Renal cortical epithelial cell (primary cell): ENCODE measurements at places on chromosomes 6 and 20.

DNA sequence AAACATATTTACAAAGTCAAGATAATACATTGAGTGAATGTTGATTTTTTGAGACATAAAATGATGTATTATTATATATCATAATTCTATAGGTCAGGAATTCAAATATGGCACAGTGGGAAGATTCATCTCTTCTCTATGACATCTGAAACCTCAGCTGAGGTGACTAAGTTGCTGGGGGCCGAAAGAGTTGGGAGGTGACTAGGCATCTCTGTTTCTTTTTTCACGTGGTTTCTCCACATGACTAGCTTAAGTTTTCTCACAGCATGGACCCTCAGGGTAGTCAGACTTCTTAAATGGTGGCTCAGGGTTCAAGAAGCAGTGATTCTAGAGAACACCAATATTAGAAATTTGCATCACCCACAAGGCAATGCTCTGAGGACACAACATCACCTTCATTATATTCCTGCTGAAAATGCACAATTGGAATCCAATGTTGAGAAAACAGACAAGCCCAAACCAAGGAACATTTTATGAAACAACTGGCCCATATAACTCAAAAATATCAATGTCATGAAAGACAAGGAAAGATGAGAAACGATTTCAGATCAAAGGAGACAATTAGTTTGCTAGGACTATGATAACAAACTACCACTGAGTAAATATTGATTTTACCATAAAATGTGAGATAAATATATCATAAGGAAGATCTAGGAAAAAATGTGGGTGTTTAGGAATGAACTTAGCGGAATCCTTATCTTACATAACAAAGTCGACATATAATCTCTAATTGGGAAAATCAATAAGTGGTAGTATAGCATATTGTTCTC lies 273.3 kb upstream of the IRAK1BP1 start:
- no peak for DNase-seq

- DNase-seq, result no peak
These were observed at the start of gene NOTCH4 for GRCh38 chr6:32223258-32224235. TSS of gene NOTCH4 (minus strand) at chr6:32224067. CDS start at chr6:32223928, 139 bp downstream.

DNA sequence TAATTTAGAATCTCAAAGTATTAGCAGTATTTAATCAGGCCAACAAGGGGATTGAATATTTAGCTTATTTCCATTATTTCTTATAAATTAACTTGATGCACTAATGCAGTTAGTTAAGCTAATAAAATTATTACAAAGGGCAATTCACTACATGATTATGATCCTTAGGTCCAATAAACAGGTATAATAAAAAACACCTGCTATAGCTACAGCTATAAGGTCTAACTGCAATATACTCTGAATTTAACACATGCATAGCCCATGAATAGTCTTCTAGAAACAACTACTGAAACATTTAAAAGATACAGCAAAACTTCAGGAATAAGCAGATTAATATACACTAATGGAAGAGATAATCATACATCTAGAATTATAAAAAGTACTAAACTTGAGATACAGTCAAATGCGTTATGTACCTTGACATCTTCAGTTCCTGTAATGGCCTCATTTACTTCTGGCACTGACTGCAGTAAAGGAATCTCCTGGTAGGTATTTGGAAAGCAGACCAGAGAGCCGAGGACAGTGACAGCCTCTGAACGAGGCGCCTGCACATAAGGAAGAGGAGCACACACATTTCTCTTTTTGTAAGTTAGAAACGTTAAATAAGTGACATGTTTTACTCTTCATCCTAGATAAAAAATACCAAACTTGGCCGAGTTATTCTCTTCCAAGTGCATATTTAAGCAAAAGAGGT lies 168.5 kb downstream of the INSM1 start:
- DNase-seq, result no peak

DNA sequence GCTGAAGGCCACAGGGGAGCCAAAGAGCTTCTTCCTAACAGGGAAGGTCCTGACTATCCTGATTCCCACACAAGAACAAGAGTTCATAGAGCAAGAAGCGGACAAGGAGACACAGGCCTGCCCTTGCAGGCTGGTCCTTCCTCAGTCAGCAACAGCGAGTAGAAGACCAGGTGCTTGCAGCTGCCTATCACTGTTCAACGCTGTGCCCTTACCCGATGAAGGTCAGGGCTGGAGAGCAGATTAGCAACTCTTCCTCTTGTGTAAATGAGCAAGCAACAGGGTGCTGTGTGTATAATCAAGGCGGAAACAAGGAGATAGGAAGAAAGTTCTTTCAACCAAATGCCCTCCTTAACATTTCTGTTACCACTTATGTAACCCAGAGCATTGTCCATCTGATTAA lies 115.3 kb upstream of the SPACA1 start:
- no peak for DNase-seq

GRCh38 chr6:156828280-156828703 lies 51.1 kb downstream of the ARID1B start:
- DNase-seq, result peak; percentile 84

DNA sequence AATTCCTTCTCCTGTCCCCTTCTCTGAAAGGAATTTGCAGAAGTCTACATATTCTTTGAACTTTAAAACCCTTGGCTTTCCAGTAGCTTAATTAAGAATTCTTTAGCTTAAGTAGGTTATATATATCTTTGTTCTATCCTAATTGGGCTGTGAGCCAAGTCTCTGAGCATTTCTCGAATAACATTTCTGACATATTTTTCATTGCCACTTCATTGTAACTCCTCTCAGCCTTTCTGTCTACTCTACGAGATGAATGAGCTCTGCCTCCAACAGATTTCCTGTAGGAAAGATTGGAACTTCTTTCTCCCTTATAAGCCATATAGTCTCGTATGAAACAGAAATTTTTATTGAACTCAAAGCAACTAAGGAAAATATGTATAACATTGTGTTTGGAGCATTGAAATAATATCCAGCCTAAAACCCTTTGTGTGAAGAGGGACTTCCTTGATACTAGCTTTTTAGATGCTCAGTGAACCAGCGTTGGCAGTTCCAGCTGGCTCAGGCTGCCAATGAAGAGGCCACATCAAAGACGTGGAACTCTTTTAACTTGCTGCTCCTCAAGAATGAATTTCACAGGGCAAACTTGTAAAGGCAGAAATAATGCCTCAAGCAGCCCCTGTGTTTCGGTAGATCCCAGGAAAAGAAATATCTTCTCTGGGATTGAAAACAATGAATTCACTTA lies 87.7 kb upstream of the NOX3 start:
- DNase-seq, result peak; percentile 2
